Common myeloid progenitor, CD34-positive (primary cell): ENCODE measurements at places on chromosomes 4 and X.

GRCh38 chrX:10636337-10636736, 16.0 kb upstream of the MID1 start:
- DNase-seq, result no peak

DNA sequence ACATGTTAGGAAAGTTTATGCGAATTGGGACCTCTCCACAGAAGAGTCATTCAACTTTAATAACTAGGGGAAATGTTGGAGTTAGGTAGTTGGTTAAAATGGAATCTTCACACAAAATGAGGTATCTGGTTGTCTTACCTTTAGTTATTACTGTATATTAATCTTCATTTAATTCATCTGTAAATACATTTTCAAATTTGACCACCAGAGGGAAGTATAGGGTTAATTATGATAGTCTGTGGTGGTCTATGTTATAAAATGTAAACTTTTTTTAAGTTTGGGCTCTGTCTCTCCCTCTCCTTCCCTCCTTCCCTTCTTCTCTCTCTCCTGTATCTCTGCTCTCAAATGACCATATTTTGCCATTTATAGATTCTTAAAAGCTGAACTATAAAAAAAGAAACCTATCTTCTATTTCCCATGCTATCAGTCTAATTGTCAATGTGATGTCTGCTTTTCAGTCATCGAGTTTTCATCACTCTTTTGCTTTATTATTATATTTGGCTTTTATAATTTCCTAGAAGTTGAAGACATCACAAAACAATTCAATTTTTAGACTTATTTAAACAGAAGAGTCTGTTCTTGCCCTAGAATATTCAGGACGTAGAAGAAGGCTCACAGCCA, 49.8 kb downstream of the TMEM144 start:
- DNase-seq, result peak; percentile 69

DNA sequence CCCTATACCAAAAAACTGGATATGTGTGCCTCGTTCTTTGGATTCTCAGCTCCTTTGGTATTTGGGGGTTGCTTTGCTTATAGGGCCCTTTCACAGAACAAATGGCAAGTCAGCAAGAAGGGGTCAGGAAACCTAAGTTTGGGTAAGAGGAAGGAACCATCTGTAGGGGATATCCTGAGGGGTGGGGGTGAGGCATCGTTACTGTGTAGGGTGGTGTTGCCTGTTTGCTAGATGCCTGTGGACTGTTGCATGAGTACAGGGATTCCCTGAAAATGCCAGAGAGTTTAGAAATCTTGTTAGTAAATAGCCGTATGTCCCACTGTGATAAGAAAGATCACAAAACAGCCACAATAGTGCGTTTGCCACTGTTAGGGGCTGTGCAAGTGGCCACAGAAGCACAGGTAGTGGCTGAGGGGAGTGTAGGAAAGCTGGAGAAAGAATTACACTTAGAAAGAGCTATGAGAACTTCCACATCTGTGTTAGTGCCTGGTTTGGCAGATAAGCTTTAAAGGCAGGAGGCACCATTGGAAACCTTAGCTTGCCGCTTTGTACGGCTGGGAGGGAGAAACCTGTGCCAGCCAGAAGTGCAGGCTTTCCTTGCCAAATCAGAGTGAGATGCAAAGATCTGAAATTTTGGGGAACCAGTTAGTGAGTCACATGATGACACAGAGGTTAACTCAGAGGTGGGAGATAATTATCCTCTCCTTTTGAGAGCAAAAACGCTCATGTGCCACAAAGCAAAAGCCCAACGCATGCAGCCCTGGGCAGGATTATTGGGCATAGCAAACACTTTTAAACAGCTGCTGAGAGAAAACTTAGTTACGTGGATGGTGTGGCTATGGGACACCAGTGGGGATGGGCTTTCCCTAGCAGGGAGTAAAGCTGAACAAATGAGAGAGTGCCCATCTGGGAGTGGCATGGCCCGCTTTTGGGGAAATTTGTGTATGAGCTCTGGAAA, 343.7 kb downstream of the ARAP2 start:
- peak; percentile 71 for DNase-seq

DNA sequence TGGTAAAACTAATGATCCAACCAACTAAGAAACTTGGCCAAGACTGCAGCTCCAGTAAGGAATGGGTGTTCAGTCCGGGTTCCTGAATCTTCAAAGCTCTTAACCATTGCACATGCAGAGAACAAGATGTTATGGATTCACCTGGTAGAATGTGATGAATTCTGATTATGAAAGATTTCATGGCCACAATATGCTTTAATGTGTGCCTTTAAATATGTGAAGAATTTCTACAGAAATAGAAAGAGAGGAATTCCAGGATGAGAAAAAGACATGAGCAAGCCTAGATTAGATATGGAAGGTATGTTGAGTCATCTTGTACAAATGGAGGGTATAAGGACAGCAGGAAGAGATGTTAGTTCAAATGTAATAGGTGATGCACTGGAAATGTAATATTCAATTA, 472.2 kb upstream of the TENM3 start:
- no peak for DNase-seq

DNA sequence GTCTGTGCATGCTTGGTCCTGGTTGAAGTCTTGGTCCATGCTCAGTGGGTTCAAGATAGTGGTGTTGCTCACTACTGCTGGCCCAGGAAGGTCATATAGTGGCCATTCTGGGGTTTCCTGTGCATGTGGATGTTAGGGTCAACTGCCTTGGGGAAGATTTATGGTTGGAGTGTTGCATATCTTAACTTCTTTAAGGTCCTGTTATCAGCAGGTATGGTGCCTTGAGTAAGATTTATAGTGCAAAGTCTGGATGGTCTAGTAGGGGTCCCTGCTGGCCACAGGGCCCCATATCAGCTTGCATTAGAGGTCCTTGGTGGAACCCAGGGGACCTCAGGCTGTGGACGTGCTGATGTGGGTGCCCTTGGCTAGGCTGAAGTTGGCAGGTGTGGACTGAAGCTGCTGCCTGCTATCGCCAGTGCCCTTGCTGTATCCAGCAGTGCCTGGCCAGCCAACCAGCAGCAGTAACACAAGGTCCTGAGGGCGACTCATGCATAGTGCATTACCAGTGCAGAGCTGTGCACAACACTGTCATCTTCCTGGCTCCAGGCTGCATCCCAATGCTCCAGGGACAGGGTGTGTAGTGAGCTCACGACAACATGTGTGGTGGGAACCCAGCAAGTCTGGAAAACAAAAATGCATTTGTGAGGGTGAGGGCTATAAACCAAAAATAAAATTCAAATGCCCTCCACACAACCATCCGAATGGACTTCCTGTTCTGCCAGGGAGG, 61.0 kb downstream of the BEX3 start:
- DNase-seq, result no peak

DNA sequence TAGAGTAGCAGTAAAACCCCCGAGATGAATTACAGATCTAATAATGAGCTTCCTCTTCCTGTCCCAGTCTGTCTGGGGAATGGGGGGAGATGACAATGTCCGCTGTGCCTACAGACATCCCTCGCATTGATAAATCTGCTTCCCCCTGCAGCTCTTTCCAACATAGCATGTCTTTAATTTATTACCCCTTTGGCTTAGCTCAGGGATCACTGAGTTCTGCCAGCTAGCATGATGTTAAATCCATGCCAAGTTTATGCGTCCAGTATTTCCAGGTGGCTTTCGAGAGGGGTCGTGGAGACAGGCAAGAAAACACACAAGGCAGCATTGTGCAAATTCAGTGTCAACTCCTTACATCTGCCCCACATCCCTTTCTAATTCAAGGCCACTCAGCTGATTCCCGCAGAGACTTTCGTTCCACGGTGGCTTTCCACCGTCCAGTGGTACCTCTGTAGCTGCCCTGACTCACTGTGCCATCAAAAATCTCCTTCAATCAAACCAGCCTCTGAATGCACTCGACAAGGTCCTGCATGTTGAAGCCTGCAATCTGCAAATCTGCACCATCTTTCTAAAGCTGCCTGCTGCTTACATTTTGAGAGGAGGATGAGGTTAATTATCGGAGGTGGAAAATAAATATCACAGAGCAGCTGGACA, 75.1 kb downstream of the MXRA5 start:
- DNase-seq, result peak; percentile 3

DNA sequence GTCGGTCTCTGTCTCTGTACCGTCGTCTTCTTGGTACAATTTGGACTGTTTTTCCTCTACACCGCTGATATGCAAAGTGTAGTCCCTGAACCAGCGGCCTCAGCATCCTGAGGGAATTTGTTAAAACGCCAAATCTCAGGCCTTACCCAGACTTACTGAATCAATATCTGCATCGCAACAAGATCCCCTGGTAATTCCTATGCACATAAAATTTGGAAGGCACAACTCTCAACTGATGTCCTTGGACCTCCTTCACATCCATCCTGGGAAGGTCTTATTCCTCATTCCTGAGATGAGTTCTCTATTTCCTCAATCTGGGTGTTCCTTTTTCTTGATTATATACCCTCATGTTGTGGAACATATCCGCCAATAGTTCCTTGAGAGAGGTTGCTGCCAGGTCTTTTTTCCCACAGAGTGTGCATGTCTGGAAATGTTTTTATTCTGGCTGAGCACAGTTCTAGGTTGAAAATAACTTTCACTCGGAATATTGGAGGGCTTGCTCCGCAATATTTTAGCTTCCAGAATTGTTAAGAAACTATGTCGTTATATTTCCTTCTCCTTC, 738 bp upstream of the HPF1 start:
- DNase-seq, result no peak

GRCh38 chr4:153228512-153229140, 24.4 kb downstream of the TRIM2 start:
- no peak for DNase-seq

- no peak for DNase-seq
Measured at GRCh38 chr4:54226404-54227255, 2.5 kb upstream of the PDGFRA start.

- no peak for DNase-seq
Measured at GRCh38 chr4:76535603-76536372, 100.8 kb downstream of the SHROOM3 start.

GRCh38 chrX:13473442-13474163, 95.8 kb upstream of the EGFL6 start:
- no peak for DNase-seq

DNA sequence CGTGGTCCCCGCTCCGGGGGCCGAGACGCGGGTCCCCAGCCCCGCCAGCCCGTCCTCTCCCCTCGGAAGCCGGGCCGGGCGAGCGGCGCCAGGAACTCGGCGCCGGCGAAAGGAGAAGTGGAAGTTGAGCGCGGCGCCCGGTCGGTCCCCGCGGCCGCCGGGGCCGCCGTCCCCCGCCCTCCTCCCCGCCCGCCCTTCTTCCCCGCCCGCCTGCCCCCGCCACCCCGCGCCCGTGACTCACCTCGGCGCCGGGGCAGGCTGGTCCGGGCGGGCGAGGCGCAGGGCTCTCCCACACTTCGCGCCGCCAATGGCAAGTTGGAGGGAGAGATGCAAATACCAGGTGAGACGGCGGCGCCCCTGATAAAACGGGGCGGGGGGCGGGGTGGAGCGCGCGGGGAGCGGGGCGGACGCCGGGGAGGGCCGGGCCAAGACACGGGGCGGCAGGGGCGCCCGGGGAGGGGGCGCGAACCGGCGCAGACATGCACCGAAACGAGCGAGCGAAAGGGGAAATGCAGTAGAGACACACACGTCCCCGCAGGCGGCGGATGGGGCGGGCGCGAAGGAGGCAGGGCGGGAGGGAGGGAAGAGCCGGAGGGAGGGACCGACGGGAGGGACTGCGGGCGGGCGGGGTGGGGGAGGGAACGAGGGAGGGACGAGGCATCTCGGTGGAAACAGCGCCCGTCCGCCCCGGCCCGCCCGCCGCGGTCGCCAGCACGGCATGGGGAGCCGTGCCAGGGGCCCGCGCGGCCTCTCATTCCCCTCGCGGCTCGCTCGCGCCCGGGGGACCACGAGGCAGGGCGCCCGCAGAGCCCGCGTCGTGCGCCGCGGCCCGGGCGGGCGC, at the start of gene ELF4:
Gene ELF4 (minus strand): TSS at position 119 of the 841 bp plus-strand sequence. CDS start 29,167 bp downstream, outside the sequence.
- DNase-seq, result peak; percentile 82

- DNase-seq, result peak; percentile 51
Measured at GRCh38 chr4:41693629-41694028, 54.9 kb downstream of the PHOX2B start.

DNA sequence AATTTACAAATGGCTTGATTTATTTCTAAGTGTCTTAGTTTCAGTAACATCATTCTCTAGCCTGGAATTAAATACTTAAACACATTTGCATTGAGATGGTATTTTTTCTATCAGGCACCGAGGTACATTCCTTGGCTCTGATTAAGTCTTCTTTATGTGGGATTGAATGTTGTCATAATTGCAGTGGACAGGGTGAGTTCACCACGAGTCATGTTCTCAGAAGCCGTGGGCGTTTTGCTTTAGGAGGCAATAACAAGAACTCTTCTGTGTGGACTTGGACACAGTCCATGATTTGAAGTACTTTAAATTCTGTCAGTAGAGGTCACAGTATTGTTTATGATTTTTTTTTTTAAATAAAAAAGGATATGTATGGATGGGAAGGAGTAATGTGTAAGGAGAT, 57.1 kb upstream of the EFHC2 start:
- no peak for DNase-seq

DNA sequence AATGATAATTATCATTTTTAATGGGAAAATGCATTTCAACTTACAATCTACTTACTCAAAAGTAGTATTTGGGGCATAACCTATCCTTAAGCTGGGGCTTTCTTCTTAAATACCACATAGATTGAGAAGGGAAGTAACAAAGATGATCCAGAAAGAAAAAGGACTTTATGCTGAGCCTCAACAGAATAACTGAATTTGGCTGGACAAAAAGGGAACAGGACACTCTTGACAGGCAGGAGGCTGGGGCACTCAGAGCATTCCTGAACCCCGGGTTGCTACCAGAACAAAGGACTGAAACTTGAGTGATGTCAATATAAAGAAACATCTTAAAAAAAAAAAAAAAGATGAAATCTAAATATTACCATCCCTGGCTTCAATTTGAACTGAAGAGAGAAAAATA, 23.9 kb downstream of the RELL1 start:
- no peak for DNase-seq

DNA sequence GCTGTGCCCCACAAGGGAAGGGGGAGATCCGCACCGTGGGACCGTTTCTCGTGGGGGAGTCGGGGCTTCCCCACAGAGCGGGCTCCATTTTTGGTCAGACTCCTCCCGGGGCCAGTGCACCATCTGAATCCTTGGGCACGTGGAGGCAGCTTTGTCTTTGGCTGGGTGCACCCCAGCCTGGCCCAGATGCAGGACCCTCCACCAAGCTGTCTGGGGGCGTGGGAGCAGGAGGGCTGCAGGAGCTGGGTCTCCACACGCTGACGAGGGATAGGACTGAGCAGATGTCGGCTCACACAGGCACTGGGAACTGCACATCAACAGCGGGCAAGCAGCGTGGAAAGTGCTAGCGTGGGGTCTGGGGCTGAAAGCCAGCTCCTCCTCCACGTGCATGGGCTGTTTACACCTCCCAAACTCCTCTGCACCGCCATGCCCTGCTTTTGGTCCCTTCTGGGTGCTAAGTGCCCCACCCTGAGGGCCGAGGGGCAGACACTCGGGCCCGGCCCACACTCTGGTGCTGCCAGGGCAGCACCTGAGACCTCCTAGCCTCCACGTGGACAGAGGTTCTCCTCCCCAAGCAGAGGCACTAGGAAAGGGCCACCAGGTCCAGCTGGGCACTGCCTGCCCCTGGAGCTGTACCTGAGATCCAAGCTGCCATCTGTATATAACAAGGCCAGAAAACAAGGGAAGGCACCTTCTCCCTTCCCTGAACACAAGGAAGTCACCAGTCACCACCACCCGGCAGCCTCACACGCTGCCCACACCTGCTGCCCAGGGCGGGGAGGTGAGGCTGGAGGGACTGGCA, 13.8 kb downstream of the DGKQ start:
- DNase-seq, result no peak
